ENCODE measurements at places on chromosomes 4 and X. TPM values are rescaled to one million over a fixed set of nuclear protein-coding genes. Genes with fewer than 3 reads are reported as not detected.

GRCh38 chrX:18955676-18956075 lies 28.2 kb downstream of the PHKA2 start:
- no peak for DNase-seq

DNA sequence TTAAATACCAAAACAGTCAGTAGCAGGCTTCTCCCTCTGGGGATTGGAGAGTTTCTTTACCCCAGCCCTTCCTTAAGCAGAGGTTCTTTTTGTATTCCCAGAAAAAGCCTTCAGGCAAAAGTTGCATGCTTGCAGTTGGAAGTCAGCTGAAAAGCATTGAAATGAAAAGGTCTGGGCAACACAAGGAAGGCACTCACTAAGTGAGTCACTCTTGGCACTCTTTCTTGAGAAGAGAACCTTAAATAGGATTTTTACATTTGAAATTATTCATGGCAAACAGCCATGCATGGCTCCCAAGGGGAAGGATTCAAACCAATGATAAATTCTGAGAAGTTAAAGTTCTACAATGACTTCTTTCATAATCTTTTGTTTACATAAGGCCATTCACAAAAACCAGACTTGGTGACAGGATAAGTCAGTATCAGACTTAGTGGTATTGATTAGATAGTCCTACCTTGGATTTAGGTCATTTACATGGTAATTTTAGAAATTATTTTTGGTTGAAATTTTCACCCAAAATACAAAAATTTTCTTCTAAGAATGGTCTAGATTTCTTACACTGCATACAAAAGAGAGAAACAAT lies 2068.9 kb downstream of the PCDH7 start:
- peak; percentile 20 for DNase-seq

DNA sequence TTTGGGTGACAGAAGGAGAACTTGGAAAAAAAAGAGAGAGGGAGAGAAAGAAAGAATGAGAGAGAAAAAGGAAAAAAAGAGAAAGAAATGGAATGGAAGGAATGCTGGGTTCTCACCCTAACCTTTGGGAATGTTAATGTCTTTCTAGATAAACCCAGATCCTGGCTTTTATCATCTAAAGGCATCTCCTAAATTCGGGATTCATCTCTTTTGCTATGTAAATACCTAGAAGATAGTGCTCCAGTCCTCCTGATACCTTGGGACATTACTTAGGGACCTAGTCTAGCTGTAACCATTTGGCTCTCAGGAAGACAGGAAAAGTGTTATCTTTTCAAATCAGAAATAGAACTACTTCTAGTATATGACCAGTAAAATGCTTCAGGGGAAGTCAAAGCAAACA lies 15.8 kb upstream of the SPCS3 start:
- DNase-seq: no peak

- no peak for DNase-seq
Measured at GRCh38 chr4:152171556-152171955, 364.3 kb downstream of the FBXW7 start.

GRCh38 chrX:140503714-140504351 lies 1.0 kb downstream of the SOX3 start:
- DNase-seq: peak; percentile 34

DNA sequence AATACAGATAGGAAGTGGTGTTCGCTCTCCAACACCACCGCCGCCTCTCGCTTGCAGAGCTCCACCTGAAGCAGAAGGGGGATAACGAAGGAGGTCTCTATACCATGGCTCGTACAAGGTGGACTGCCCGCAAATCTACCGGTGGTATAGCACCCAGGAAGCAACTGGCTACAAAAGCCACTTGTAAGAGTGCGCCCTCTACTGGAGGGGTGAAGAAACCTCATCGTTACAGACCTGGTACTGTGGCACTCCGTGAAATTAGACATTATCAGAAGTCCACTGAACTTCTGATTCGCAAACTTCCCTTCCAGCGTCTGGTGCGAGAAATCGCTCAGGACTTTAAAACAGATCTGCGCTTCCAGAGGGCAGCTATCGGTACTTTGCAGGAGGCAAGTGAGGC lies 5.2 kb upstream of the BMP15 start:
- DNase-seq: no peak

DNA sequence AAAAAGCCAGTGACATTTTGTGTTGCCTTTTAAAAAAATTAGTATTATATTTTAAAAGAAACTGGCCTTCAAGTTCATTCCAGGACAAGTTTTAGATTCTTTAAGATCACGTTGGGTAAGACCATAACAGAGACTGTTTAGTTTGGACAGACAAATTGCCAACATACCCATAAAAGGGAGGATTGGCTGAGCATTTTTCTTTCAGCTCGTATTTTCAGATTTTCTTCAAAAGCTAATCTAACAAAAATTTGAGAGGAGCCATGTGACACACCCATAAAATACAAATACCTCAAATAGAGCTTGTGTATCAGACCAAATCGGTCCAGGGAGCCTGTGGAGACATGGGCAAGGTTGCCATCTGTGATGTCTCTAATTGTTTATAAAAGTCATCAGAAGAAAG lies 74.6 kb upstream of the C1QTNF7 start:
- DNase-seq: no peak

Gene HTRA3
- 46.8 TPM for total RNA-seq

Gene MGARP
- 0.31 TPM for total RNA-seq

Gene FRMPD4
- 0.75 TPM for total RNA-seq

All from muscle of leg (tissue), 16 donors.